ENCODE measurements at places on chromosomes 2 and 18.
A peak's percentile ranks its signal among the peaks of the same experiment; 100 is the strongest.

DNA sequence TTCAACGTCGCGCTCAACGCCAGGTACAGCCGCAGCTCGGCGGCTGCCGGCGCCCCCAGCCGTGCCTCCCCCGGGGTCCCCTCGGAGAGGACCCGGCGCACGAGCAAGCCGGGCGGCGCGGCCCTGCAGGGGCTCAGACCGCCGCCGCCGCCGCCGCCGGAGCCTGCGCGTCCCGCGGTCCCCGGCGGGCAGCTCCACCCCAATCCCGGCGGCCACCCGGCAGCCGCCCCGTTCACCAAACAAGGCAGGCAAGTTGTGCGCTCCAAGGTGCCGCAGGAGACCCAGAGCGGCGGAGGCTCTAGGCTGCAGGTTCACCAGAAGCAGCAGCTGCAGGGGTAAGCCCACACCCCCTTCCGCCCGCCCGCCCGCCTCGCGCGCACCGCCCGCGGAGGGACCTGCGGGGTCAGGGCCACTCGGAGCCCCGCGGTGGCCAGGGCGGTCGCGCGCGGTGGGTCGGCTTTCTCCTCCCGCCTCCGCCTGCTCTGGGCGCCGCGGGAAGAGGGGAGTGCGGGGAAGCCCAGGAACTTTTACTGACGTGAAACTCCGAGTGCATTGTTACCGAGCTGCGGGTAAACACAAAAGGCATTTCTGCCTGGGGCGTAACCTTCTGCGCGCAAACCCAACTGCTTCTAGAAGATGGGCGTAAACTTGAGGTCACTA, 861 bp downstream of the LTBP1 start:
- peak; percentile 14 for DNase-seq

- DNase-seq, result no peak
Measured at GRCh38 chr2:238601433-238602222, 174.9 kb downstream of the ASB1 start.

DNA sequence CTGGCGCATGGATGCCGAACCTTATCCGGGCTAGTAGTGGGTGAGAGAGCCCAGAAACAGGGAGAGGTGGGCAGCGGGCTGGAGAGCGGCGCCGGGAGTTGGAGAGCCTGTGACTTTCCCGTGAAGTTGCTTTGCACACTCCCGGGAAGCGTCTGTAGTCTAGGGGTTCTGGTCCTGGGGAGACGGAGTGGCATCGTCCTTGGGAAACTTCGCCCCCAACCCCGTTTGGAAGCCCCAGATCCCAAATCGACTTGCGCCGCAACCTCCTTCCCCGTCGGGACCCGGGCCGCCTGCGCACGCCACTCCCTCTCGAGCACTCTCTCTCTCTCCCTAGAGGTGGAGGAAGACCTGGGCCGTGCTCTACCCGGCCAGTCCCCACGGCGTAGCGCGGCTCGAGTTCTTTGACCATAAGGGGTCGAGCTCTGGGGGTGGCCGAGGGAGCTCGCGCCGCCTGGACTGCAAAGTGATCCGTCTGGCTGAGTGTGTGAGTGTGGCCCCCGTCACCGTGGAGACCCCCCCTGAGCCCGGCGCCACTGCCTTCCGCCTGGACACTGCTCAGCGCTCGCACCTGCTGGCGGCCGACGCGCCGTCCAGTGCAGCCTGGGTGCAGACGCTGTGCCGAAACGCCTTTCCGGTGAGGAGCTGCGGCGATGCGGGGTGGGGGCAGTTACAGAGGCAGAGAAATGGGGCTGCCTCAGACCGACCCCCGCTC, 456 bp downstream of the DOK1 start:
- no peak for DNase-seq

DNA sequence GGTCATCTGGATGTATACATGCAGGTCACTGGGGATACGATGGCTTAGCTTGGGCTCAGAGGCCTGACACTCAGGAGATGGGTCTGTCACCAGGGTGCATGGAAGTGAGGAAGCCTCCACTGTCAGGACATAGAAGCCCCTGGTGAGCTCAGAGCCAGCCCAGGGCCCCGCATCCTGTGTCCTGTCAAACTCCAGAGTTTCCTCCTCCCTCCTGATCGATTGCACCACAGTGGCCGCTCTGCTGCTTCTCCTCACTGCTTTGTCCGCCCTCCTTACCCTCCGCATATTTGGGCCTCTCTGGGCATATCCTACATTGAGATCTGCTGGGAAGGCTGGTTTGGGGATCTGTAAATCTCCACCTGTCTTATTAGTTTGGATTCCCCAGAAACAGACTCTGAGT, 37.5 kb upstream of the ATG16L1 start:
- DNase-seq, result no peak

DNA sequence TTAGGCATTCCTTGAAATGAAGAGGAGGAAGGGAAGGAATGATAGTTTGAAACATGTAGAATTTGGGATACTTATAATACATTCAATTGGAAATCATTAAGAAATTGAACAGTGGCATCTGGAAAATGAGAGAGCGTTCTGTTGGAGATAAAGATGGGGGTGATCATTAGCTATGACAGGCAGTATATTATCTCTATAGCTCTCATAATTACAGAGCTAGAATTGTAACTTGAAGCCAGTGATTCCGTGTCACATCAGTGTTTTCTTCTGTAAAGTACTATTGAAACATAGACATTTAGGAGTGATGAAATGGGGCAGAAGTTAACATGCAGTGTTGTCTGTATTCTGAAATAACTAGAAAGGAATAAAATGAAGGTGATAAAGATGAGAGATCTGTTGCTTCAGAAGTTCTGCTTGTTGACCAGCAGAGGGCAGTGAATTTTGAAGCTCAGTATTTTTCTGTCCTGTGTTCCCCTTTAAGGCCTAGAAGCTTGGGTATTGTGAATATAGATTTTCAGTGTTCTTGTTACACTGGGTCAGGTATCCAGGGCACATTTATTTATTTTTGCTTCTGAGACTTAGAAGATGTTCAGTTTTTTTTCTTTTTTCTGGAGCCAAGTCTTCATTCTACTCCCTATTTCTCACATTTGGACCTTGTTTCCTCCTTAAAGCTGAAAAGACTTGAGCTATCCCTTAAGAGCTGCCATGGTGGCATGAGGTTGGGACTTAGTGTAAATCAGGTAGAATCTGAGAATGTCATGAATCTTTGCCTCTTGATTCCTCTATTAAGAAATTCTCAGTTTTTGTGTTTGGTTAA, 157.4 kb downstream of the TAF4B start:
- peak; percentile 54 for DNase-seq

- no peak for DNase-seq
Measured at GRCh38 chr18:57390044-57390443, 37.7 kb downstream of the ST8SIA3 start.

DNA sequence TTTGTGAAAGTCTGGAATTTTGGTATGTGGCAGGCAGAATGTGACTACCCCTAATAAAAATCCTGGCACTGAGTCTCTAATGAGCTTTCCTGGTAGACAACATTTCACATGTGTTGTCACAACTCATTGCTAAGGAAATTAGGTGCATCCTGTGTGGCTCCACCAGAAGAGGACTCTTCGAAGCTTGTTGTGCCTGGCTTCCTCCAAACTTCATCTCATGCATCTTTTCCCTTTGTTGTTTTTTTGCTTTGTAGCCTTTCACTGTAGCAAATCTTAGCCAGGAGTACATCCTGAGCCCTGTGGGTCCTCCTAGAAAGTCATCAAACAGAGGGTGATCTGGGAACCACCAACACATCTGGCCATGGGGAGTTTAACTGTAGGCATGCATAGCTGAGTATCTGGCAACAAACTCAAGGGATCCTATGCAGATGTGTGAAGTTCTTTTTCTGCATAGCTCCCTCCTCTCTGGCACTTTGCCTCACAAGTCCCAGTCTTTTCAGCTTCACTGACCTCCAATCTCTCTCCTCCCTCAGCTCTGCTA, 42.1 kb upstream of the SERTAD2 start:
- DNase-seq, result peak; percentile 17

GRCh38 chr2:23697256-23698075, 229.5 kb downstream of the ATAD2B start:
- DNase-seq, result no peak

DNA sequence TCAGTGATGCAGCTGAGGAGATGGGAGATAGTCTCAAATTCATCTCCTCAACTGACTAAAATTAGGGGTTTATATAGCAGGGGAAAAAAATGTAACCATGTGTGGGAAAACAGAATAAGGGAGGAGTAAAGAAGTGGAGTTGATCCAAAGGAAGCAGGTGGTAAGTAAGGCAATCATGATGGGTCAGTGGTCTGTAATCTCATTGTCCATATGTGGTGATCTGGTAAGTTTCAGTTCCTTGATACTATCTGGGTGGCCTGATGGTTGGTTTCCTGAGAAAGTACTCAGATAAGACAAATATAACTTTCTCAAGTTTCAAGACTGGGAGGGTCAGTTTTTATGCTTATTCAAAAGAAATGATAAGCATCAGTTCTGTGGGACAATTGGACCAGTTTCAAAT, 312.3 kb upstream of the KCNJ3 start:
- no peak for DNase-seq

DNA sequence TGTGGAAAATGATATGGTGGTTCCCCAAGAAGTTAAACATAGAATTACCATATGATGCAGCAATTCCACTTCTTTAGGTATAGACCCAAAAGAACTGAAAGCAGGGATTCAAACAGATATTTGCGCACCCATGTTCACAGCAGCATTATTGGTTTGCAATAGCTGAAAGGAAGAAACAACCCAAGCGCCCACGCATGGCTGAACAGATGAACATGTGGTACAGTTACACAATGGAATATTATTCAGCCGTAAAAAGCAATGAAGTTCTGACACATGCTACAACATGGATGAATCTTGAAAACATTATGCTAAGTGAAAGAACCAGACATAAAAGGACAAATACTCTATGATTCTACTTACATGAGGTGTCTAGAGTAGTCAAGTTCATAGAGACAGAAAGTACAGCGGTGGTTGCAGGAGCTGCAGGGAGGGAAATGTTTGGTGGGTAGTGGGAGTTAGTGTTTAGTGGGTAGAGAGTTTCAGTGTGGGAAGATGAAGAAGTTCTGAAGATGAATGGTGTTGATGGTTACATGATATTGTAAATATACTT, 26.7 kb upstream of the ASPRV1 start:
- DNase-seq, result no peak

DNA sequence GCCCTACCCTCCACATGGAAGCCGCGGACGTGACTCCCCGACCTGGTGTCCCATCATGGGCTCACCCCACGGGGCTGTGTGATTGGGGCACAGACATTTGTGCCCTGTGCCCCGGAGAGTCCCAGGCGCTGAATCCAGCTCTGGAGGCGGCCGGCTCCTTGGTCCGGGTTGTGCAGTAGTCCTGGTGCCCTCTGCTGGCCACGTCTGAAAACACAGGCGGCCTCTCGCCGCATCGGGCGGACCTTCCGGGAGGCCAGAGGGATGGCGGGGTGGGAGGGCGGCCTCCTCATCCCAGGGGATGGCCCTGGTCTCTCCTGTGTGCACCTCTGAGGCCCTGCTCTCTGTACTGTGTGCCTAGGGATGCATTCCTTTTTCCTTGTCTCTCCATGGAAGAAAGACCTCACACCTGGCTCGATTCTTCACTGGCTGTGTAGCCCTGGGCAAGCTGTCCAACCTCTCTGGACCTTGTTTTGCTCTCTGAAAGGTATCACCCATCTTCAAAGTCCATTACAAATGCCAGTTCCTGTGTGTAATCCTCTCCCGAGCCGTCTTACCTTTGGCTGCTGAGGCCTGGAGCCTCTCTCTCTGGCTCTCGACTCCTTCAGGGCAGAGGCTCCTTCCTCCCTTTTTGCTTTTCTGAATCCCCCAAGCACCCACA, 27.6 kb downstream of the CELF4 start:
- peak; percentile 55 for DNase-seq

DNA sequence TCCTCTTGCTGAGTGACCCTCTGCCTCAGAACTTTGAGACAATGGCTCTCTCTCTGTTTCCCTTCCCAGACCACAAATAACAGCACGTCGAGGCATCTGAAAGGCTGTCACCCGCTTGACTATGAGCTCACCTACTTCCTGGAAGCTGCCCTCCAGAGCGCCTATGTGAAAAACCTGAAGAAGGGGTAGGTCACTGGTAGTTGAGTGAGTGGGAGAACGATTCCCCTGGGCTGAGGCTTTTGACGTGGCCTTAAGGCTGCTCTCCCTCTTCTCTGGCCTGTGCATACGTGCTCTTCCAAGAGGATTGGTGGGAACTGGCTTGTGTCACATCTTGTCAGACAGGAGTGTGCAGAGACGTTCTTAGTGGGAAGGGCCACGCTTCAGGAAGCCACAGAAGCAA, 63.1 kb upstream of the MCFD2 start:
- no peak for DNase-seq

DNA sequence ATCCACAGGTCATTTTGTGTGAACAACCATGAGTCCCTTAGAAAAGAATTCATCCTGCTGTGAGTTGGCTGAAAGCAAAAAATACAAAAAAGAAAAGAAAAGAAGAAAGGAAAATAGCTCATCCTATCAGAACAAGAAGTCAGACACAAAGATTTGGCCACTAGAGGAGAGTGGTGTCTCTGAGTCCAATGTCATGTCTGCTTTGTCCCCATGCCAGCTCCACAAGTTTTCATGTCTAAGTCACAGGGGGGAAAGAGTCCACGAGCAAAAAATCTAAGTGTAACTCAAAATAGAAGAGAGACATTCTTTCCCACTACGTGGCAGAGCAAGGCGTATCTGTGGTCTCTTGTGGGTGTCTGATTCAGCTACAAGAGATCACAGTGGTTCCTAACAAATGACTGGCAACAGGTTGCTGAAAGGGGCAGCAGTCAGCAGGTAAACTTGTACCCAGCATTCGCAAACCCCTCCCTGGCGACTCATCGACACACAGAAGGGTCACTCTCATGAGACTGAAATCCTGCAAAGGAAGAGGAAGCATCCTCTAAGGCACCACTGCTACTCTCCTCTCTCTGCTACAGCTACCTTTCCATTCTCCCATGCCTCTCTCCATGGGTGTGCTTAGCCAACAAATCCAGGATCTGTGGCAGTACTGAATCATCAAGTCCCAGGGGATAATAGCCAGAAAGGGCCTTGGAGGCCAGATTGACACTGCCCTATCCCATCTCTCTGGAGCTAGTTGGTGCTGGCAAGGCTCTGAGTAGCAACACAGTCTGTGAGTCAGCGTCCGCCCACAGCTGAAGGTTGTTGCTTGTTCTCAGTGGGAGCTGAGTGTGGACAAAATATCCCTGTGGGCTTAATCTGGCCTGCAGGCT, 123.0 kb upstream of the SLC39A10 start:
- peak; percentile 90 for DNase-seq

DNA sequence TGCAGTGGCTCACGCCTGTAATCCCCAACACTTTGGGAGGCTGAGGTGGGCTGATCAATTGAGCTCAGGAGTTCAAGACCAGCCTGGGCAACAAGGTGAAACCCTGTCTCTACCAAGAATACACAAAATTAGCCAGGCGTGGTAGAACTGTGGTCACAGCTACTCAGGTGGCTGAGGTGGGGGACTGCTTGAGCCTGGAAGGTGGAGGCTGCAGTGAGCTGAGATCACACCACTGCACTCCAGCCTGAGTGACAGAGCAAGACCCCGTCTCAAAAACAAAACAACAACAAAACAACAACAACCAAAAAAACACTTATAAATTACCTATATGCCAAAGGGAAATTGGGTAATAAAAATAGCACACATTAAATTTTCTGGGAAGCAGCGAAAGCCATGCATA, 141.6 kb downstream of the HDAC4 start:
- DNase-seq, result no peak

- DNase-seq, result no peak
Measured at GRCh38 chr2:207151048-207151447, 14.7 kb downstream of the KLF7 start.

All from HFFc6 (cell line).